ENCODE measurements at places on chromosomes 6 and 20. TPM values are rescaled to one million over a fixed set of nuclear protein-coding genes. Genes with fewer than 3 reads are reported as not detected.

Gene RAET1L
- total RNA-seq, result not detected

Gene PGC
- total RNA-seq, result not detected

Gene LMBRD1
- total RNA-seq, result 30.0 TPM

GRCh38 chr20:16311756-16312155 is 261.5 kb downstream of the KIF16B start:
- H3K4me1 ChIP-seq, result no peaks in the 10 kb centered on the region
- no peaks in the 10 kb centered on the region for H3K27me3 ChIP-seq
- no peak overlapping the region for H3K4me3 ChIP-seq
- H3K27ac ChIP-seq, result no peak overlapping the region
- H3K36me3 ChIP-seq, result peaks cover 4% of the 10 kb centered on the region

- no peak for DNase-seq
- H3K4me1 ChIP-seq, result no peaks in the 10 kb centered on the region
- H3K36me3 ChIP-seq, result no peaks in the 10 kb centered on the region
- H3K27ac ChIP-seq, result no peak overlapping the region
- no peaks in the 10 kb centered on the region for H3K27me3 ChIP-seq
Measured at GRCh38 chr6:77010931-77011542, 452.3 kb downstream of the HTR1B start.

DNA sequence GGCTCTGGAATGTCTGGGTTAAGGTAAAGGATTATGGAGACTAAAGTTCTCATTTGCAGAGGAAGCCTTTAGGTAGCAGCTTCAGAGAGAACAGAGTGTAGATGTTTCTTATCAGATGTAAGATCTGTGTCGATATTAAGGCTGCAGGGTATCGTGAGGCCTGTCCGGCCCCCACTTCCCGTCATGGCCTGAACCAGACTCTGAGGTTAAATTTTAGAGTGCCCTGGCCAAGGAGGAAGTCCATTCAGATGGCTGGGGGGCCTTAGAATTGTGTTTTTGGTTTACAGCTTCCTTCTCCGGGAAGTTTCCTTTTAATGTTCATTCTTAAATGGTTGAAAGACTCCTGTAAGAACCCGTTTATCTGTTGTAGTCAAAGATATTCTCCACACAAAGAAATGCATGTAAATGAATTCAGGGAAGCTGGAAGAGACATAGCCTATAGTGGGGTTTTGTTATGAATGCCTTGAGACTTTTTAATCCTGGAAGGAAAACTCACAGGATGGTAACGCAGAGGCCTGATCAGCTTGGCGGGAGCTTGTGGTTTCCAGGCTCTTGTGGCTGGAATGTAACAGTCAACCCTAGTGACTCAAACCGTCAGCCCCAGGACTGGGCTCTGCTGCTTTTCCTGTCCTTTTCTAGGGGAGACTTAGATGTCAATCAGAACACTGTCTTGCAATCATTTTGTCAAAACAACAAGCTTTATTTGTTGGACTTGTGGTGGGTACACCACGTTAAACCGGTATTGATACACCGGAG is 34.7 kb downstream of the KIF25 start:
- H3K4me1 ChIP-seq, result peaks cover 10% of the 10 kb centered on the region
- peaks cover 21% of the 10 kb centered on the region for H3K27me3 ChIP-seq
- no peak for DNase-seq
- H3K36me3 ChIP-seq, result no peaks in the 10 kb centered on the region
- H3K4me3 ChIP-seq, result no peak overlapping the region
- no peak overlapping the region for H3K27ac ChIP-seq

DNA sequence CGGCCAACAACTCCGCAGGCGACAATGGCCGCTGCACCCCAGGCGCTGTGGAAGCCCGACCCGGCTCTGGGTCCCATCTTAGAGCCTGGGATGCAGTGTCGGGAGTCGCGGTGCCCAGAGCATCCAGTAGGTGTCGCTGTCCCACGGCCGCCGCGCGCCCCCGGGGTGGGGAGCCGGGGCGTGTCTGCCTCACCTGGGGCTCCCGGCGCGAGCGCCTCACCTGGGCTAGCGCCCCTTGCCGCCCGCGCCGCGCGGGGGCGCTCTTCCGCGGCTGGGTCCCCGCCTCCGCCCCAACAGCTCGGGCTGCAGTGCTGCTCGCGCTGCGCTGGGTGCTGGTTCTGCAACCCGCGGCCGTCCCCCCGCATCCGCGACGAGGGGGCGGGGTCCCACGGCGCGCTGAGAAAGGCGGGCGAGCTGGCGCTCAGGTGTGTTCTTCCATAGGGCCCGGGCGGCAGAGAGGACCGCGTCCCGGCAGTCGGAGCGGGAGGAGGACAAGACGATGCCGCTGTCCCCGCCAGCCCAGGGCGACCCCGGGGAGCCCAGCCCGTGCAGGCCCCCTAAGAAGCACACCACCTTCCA is at the start of gene CRYBG1:
Gene CRYBG1, plus strand, starts transcription at position 308 of the 579 bp plus-strand sequence. Its CDS starts 192 bp downstream, at position 500.
- no peak within 1 kb of the TSS for H3K27ac ChIP-seq
- H3K27me3 ChIP-seq, result peaks cover 57% of the 10 kb centered on the region
- peak within 1 kb of the TSS; percentile 62 for H3K4me3 ChIP-seq
- H3K4me1 ChIP-seq, result peaks cover 12% of the 10 kb centered on the region

DNA sequence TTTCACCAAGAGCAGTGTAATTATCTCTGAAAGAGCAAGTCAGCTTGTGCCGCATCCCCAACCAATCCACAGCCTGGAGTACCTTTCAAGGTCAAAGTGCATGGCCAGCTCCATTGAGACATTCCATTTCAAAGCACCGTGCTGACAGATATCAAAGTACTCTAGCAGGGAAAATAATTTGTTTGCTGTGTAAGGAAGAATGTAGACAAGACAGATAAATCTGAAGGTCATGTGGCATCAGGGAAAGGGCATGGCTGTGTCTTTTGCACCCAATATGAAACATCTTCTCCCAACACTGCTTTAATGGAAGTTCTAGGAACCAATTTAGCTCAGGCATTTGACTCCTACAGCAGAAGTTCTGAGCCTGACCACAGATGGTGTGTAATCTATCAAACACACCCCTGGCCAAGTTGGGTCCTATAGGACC is 242.7 kb upstream of the TAB2 start:
- no peaks in the 10 kb centered on the region for H3K27me3 ChIP-seq
- H3K4me1 ChIP-seq, result peaks cover 37% of the 10 kb centered on the region
- H3K36me3 ChIP-seq, result peaks cover 21% of the 10 kb centered on the region
- no peak for DNase-seq
- H3K27ac ChIP-seq, result no peak overlapping the region

DNA sequence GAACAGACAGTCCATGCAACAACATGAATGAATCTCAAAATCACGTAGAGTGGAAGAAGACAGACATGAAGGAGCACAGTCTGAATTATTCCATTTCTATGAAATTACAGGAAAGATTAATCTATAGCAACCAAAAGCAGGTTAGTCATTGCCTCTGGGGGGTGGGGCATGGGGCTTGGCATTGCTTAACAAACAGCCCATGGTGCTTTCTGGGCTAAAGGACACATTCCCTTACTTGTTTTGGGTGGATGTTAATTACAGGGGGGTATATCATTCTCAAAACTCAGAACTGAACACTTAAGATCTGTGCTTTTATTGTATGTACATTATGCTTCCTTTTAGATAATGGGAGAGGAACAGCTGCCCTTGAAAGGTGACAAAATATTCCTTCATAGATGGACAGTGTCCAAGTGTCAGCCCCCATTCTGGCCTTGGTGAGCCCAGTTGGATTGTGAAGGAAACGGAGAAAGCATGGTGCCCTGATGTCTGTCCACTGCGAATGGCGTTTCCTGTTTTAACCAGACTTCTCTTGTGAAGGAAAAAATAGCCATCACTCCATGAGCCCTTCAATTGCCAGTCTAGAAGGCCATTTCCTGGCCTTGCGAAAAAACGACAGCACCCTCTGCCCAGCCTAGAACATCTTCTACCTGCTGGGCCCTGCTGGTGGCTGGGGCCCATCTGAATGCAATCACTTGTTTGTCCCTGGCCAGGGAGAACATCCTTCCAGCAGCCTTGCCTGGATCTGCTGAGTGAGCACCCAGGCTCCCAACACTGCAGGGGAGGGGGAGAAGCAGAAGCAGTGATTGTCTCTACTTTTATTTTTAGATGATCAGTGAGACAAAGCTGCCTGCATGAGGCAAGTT is 179.7 kb downstream of the BCAS1 start:
- no peak for DNase-seq
- H3K27me3 ChIP-seq, result no peaks in the 10 kb centered on the region
- H3K4me1 ChIP-seq, result peaks cover 39% of the 10 kb centered on the region
- H3K36me3 ChIP-seq, result no peaks in the 10 kb centered on the region

GRCh38 chr6:68635706-68636513 is 828 bp downstream of the ADGRB3 start:
- DNase-seq, result no peak
- peak overlapping the region; percentile 68 for H3K4me3 ChIP-seq
- peaks cover 55% of the 10 kb centered on the region for H3K27me3 ChIP-seq
- no peak overlapping the region for H3K27ac ChIP-seq
- H3K36me3 ChIP-seq, result no peaks in the 10 kb centered on the region

- H3K4me1 ChIP-seq, result peaks cover 21% of the 10 kb centered on the region
- H3K27ac ChIP-seq, result no peak overlapping the region
- DNase-seq, result no peak
- H3K4me3 ChIP-seq, result no peak overlapping the region
- peaks cover 15% of the 10 kb centered on the region for H3K27me3 ChIP-seq
Measured at GRCh38 chr6:18389479-18389878, 2.3 kb downstream of the RNF144B start.

DNA sequence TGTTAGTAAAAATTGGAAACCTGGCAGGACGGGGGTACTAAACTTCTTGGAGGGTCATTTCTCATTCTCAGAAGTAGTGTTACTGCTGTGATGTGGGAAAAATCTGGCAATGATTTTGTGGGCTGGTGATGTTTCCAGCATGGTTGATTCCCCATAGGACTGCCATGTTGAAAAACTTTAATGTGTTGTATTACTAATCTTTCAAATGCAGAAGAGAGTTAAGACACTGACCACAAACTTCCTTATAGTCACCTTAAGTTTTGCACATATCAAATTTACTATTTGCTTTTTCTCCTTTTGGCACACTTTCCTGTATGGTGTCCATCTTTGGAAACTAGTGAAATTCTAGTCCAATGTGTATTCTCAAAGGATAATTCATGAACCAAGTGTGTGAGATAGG is 236.2 kb upstream of the TAB2 start:
- no peaks in the 10 kb centered on the region for H3K27me3 ChIP-seq
- H3K4me3 ChIP-seq, result no peak overlapping the region
- no peak for DNase-seq
- H3K36me3 ChIP-seq, result peaks cover 16% of the 10 kb centered on the region
- peaks cover 86% of the 10 kb centered on the region for H3K4me1 ChIP-seq

Gene SLC39A7
- 53.8 TPM for total RNA-seq

GRCh38 chr6:128803911-128804310 is 79.0 kb upstream of the LAMA2 start:
- no peaks in the 10 kb centered on the region for H3K27me3 ChIP-seq
- no peak for DNase-seq
- no peak overlapping the region for H3K27ac ChIP-seq
- H3K4me1 ChIP-seq, result no peaks in the 10 kb centered on the region
- H3K4me3 ChIP-seq, result no peak overlapping the region
- no peaks in the 10 kb centered on the region for H3K36me3 ChIP-seq
